ENCODE measurements at places on chromosomes 13 and 19.
A peak's percentile ranks its signal among the peaks of the same experiment; 100 is the strongest.

GRCh38 chr19:2325281-2326046 lies 2.9 kb downstream of the LSM7 start:
- DNase-seq: no peak

GRCh38 chr19:46229442-46229841 lies at the start of gene IGFL1:
Gene IGFL1, plus strand, starts transcription at chr19:46229742. Its CDS starts 33 bp downstream, at chr19:46229775.
- no peak for DNase-seq

- no peak for DNase-seq
Observed at GRCh38 chr19:17393914-17394313, at the start of gene CCDC194. Gene CCDC194, minus strand, starts transcription at chr19:17394196. Its CDS starts 38 bp downstream, at chr19:17394158.

DNA sequence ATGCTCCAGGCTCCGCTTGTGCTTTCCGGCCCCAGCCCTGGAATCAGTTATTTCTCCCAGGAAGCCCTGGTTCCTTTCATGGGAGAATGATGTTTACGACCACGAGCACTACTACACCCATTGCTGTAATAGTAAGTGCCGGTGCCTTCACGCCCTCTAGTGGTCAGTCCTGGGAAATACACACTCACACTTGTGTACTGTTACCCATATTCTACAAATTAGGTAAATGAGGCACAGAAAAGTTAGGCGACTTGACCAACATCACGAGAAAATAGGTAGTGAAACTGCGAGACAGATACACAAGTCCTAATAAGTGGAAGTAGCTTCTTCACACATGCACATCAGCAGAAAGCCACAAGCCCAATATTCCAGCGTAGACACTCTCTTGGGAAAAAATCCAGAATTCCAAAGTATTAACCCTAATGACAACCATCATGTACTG lies 21.7 kb downstream of the CEACAM21 start:
- DNase-seq: peak; percentile 83

DNA sequence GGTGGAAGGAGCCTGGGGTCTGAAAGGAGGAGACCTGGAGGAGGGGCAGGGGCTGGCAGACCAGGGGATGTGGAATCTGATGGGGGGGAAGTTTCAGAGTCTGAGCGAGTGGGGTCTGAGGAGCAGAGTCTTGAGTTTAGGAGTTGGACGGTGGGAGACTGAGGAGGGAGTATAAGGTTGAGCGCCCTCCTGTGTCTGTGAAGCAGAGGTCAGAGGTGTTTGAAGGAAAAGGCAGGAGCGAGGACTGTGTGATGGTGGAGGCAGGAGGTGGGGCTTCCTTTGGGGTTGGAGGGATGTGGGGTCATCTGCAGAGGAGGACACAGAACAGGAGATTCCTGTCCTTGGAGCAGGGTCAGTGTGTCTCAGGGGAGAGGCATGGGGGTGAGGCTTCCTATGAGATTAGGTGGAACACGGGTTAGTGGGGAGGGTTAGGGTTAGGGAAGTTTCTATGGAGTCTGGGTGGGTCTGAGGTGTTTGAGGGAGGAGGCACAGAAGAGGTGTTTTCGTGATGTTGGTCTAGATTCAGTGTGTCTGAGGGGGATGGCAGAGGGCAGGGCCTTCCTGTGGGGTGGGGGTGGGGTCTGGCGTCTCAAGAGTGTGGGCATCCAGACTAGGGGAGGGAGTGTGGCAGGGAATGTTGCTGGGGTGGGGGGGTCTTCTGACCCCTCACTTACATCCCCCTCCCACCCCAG lies 8.3 kb downstream of the RYR1 start:
- no peak for DNase-seq

DNA sequence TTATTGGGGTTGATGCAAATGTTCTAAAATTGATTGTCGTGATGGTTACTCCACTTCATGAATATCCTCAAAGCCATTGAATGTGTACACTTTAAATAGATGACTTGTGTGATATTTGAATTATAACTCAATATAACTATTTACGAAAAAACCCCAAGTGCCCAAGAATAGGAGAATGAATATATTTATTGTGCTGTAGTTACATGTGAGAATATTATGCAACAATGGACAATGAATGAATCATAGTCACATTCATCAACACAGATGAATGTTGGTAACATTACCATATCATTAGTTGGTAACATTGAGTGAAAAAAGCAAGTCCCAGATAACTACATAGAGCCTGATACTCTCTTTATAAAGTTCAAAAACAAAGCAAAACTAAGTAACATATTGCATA lies 127.8 kb upstream of the UBL3 start:
- DNase-seq: no peak

- DNase-seq: peak; percentile 32
Observed at GRCh38 chr13:27524981-27525975, 74.9 kb upstream of the MTIF3 start.

DNA sequence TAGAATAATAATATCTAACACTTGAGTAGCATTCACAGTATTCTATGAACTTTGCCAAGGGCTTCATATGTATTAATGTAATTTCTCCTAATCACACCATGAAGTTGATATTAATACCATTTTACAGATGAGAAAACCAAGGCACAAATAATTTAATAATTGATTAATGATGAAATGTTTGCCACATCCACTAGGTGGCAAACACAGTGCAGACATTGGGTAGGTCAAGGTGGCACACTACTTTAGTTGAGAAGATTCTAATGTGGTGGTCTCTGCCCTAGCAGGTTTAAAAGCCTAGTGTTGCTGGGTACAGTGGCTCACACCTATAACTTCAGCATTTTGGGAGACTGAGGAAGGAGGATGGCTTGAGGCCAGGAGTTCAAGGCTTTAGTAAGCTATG lies 412.4 kb downstream of the SUCLA2 start:
- no peak for DNase-seq

- DNase-seq: no peak
Observed at GRCh38 chr19:46447006-46447405, 18.3 kb upstream of the PNMA8C start.

DNA sequence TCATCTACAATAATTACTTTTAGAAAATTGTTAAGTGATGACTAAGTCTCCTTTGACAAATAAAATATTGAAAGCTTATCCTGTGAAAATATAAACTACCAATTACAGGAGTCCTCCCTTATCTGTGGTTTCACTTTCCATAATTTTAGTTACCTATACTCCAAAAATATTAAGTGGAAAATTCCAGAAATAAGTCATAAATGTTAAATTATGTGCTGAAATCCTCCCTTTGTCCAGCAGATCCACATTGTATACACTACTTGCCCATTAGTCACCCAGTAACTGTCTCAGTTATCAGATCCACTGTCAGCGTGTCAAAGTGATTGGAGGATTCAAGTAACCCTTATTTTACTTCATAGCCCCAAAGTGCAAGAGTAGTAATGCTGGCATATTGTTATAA lies 98.1 kb downstream of the SERP2 start:
- no peak for DNase-seq

GRCh38 chr19:33946535-33947264 lies 150.0 kb downstream of the KCTD15 start:
- no peak for DNase-seq

GRCh38 chr13:32243695-32244094 lies 71.5 kb downstream of the ZAR1L start:
- no peak for DNase-seq

GRCh38 chr13:84481958-84482357 lies 599.7 kb upstream of the SLITRK1 start:
- DNase-seq: no peak

DNA sequence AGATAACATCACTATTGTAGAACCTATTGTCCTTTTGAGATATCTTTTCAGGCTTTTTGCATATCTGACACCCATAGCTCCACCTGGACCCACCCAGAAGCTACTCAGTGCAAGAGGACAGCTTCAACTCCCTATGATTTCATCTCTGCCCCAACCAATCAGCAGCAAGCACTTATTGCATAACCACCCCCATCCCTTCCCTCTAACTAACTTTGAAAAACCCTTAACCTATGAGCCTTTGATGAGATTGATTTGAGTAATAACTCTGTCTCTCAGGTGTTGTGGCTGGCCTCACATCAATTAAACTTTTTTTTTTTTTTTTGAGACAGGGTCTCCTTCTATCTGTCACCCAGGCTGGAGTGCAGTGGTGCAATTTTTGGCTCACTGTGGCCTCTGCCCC lies 13.4 kb upstream of the MTRF1 start:
- no peak for DNase-seq

DNA sequence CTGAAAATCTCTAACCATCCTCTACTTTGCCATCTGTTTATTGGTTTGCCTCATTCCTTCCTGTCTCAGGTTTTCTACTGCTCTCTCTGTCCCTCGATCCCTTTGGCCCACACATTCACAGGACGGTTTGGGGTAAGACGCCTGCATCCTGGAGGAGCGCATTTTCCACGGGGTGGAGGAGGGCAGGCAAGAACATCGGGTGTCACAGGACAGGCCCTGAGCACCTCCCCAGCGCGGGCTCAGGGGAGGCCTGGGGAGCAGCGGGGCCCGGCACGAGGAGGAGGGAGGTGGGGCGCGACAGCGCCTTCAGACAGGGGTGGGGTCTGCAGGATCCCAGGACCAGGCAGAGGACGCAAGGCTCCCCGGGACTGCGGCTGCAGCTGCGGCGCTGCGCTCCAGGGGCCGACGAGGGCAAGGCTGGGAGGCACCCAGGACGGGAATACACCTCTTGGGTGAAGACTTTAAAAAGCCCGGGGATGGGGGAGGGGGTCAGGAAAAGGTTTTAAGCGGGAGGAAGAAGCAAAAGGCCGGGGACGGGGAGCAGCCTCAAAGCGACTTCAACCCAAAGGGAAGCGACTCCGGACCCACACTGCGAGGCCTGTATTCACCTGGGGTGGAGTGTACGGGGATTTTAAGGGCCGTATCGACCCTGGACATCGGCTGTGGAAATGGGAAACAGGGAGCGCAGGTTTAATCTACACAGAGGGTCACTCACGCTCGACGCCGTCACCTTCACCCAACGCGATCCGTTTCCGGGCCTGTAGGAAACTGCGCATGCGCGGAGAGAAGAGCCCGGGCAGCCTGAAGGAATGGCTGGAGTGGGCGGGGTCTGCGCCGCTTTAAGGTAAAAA lies at the start of gene ZNF415:
TSS of gene ZNF415 (minus strand) at position 770 of the 851 bp plus-strand sequence. CDS start 10,234 bp downstream, outside the sequence.
- DNase-seq: peak; percentile 89

GRCh38 chr19:42140125-42140754 lies 8.0 kb upstream of the POU2F2 start:
- peak; percentile 94 for DNase-seq

- DNase-seq: no peak
Observed at GRCh38 chr13:59684105-59684504, 479.6 kb downstream of the DIAPH3 start.

GRCh38 chr19:10508707-10509106 lies 5.6 kb upstream of the KEAP1 start:
- no peak for DNase-seq

GRCh38 chr13:71030784-71031183 lies 836.2 kb downstream of the DACH1 start:
- peak; percentile 43 for DNase-seq

DNA sequence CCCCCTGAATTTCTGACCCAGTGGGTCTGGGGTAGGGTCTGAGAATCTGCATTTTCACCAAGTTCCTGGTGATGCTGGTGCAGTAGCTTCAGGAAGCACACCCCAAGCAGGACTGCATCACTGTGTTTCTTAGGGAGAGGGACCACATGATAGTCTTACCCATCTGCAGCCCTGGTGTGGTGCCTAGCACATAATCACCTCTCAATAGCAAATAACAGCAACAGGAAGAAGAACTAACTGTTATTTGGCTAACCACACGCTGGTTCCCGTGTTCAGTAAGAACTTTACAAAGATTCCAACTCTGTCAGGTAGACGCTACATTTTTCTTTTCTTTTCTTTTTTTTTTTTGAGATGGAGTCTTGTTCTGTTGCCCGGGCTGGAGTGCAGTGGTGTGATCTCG lies 41.9 kb upstream of the SPATA13 start:
- DNase-seq: no peak

GRCh38 chr13:112652512-112653070 lies 37.2 kb upstream of the ATP11A start:
- peak; percentile 73 for DNase-seq

GRCh38 chr13:79434556-79434955 lies 28.5 kb upstream of the RBM26 start:
- DNase-seq: no peak

GRCh38 chr19:49590971-49591730 lies at the start of gene PRR12:
Gene PRR12, plus strand, starts transcription at chr19:49591182. Its CDS starts 473 bp downstream, at chr19:49591655.
- peak; percentile 88 for DNase-seq

GRCh38 chr19:56978023-56978565 lies 137.6 kb upstream of the PEG3 start:
- DNase-seq: no peak

DNA sequence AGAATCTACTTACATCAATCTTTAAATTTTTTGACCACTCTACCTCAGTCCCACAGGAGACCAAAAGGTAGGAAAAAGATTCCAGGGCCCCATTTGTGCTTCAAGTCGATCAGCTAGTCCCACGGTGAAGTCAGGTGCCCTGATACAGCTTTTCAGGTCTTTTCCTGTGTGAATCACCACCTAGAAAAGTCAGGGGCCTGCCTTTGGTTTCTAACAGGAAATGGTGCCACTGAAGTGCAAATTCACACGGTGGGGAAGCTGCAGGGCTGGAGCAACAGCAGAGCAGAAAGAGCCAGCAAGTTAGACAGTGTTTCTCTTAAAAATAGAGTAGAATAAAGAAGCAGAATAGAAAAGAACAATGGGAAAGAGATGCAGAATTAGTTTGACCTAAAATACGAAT lies 107.5 kb downstream of the KLF12 start:
- peak; percentile 89 for DNase-seq

- no peak for DNase-seq
Observed at GRCh38 chr13:21133077-21133476, 43.3 kb downstream of the SKA3 start.

- DNase-seq: peak; percentile 81
Observed at GRCh38 chr13:59679254-59679653, 484.5 kb downstream of the DIAPH3 start.

DNA sequence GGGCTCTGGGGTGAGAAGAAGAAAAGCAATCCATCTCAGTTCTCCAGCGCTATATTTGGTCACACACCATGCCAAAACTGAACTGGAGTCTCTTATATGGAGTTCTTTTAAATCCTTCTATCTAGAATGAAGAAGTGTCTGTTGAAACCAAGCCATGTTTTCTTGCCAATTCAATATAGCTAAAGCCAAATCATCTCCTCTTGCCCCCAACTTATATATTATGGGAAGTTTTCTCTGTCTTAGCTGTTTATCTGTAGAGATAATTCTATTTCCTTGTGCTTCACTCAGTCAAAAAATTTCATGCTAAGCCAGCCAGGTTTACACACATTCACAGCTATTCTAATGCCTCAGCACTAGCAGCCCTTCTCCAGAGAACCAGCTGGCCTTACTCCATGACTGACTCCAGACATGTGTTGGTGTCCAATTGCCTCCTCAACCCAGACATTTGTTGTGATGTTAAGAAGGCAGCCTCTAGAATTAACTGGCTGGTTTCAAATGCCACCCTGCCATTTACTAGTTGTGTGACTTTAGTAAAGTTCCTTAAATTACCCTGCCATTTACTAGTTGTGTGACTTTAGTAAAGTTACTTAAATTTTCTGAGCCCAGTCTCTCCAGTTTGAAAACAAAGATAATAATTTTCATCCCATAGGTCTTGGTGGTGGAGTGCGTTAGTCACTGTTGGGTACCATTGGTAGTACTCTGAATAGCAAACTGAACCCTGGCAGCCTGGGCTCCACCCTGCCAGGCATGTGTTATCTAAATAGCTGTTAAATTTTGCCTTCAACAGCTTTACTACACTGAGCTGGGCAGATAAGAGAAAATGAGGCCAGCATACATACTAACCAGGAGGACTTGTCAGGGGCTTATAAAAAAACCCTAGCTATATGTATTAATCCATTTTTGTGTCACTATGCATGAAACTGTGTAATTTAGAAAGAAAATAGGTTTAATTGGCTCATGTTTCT lies 525.1 kb downstream of the LMO7 start:
- DNase-seq: no peak

- DNase-seq: no peak
Observed at GRCh38 chr19:54077334-54077733, 3.8 kb downstream of the TARM1 start.

Data from islet precursor cell (in vitro differentiated cells).